A549 treated with GW870086 at 1 μM for 4 hours (cell line): ENCODE measurements at places on chromosomes 4 and X. TPM values are rescaled to one million over a fixed set of nuclear protein-coding genes. Genes with fewer than 3 reads are reported as not detected.

XAGE2 gene
- total RNA-seq, result not detected in 5 replicates

NOX1 gene
- total RNA-seq, result 0.07 to 0.17 TPM in 2 of 5 replicates, not detected in the others

MEPE gene
- not detected in 5 replicates for total RNA-seq

PIM2 gene
- total RNA-seq, result 8.4 to 10.8 TPM (median 10.3 TPM) in 5 replicates

DGAT2L6 gene
- total RNA-seq, result not detected in 5 replicates

MGST2 gene
- total RNA-seq, result 49.8 to 55.9 TPM (median 55.4 TPM) in 5 replicates

ADGRL3 gene
- total RNA-seq, result 0.02 TPM in 1 of 5 replicates, not detected in the others

RENBP gene
- 0.09 to 0.29 TPM (median 0.14 TPM) in 4 of 5 replicates, not detected in the other for total RNA-seq

SHOX gene
- not detected in 5 replicates for total RNA-seq

DCAF12L2 gene
- 0.05 to 0.14 TPM (median 0.09 TPM) in 4 of 5 replicates, not detected in the other for total RNA-seq

SPANXD gene
- not detected in 5 replicates for total RNA-seq

SLC10A6 gene
- total RNA-seq, result not detected in 5 replicates

GYG2 gene
- total RNA-seq, result 3.7 to 4.9 TPM (median 4.6 TPM) in 5 replicates

ADGRG2 gene
- total RNA-seq, result 8.4 to 11.0 TPM (median 10.6 TPM) in 5 replicates

NPY2R gene
- total RNA-seq, result 0.03 TPM in 2 of 5 replicates, not detected in the others

ZNF185 gene
- total RNA-seq, result 6.9 to 9.3 TPM (median 8.6 TPM) in 5 replicates

TMPRSS11D gene
- total RNA-seq, result not detected in 5 replicates

GAB1 gene
- 2.0 to 2.9 TPM (median 2.3 TPM) in 5 replicates for total RNA-seq

CTAG1A gene
- total RNA-seq, result not detected in 5 replicates

HSD17B11 gene
- total RNA-seq, result 42.6 to 59.8 TPM (median 54.4 TPM) in 5 replicates

GC gene
- not detected in 5 replicates for total RNA-seq

MAPK10 gene
- 0.16 to 0.50 TPM (median 0.31 TPM) in 4 of 5 replicates, not detected in the other for total RNA-seq

PF4V1 gene
- not detected in 5 replicates for total RNA-seq

KLKB1 gene
- total RNA-seq, result not detected in 5 replicates

MGARP gene
- total RNA-seq, result 0.34 to 0.70 TPM (median 0.57 TPM) in 5 replicates
